Thymus (tissue), 14 donors: ENCODE measurements at places on chromosomes 7 and 10.

- no peaks in the 10 kb centered on the region for H3K4me1 ChIP-seq
- H3K4me3 ChIP-seq = no peak overlapping the region
- H3K36me3 ChIP-seq = no peaks in the 10 kb centered on the region
- H3K27me3 ChIP-seq = no peaks in the 10 kb centered on the region
Measured at GRCh38 chr7:28865601-28866144, 92.5 kb downstream of the TRIL start.

- DNase-seq = no peak
- H3K27me3 ChIP-seq = no peaks in the 10 kb centered on the region
- no peak overlapping the region for H3K27ac ChIP-seq
- no peaks in the 10 kb centered on the region for H3K4me1 ChIP-seq
- no peak overlapping the region for H3K4me3 ChIP-seq
- H3K36me3 ChIP-seq = peaks cover 6% of the 10 kb centered on the region
Measured at GRCh38 chr10:118003126-118003525, 43.6 kb downstream of the RAB11FIP2 start.

DNA sequence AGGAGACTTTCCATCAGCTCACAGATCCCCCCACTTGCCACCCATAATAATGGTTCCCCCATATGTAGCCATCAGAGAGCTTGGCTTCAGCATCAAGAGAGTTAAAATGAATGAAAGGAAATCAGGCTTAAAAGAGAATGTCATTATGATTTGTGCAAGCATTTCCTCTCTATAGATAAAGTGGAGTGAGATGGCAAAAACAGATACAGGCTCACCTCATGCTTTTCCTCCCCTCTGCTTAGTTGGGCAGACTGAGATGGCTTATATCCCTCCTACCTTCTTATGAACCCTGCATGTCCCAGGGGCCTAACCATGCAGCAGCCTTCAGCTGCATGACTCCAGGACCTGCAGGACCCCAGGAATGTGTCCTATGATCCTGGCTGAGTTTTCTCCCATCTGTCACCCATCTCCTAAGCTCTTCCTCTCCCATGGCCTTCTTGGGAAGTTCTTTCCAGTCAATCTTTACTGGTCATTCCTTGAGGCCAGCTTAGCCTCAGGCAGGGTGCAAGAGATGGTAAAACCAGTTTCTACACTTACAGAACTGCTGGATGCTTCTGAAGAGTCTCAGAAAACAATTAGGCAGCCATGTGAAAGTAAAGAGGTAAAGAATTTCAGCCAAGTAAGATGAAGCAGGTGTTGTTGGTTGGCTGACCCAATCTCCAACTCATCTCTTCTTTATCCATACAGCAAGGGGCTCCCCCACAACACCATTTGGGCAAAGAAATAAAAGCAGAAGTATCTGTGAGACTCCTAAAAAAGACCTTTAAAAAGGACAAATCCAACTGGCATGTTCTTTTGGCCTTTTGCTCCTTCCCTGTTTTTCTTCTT, 159.7 kb downstream of the RTKN2 start:
- no peaks in the 10 kb centered on the region for H3K36me3 ChIP-seq
- DNase-seq = no peak
- peaks cover 6% of the 10 kb centered on the region for H3K4me1 ChIP-seq
- H3K27me3 ChIP-seq = no peaks in the 10 kb centered on the region
- H3K4me3 ChIP-seq = no peak overlapping the region

- H3K4me3 ChIP-seq = no peak overlapping the region
- H3K4me1 ChIP-seq = no peaks in the 10 kb centered on the region
- H3K36me3 ChIP-seq = peaks cover 6% of the 10 kb centered on the region
- no peak overlapping the region for H3K27ac ChIP-seq
- DNase-seq = no peak
- H3K27me3 ChIP-seq = no peaks in the 10 kb centered on the region
Measured at GRCh38 chr10:80436446-80437098, 17.5 kb upstream of the TSPAN14 start.

GRCh38 chr7:108836256-108836655, 266.6 kb downstream of the DNAJB9 start:
- H3K36me3 ChIP-seq = no peaks in the 10 kb centered on the region
- no peak overlapping the region for H3K27ac ChIP-seq
- DNase-seq = no peak
- no peaks in the 10 kb centered on the region for H3K27me3 ChIP-seq
- H3K4me1 ChIP-seq = no peaks in the 10 kb centered on the region
- H3K4me3 ChIP-seq = no peak overlapping the region

- peaks cover 3% of the 10 kb centered on the region for H3K4me1 ChIP-seq
- no peak overlapping the region for H3K4me3 ChIP-seq
- no peaks in the 10 kb centered on the region for H3K27me3 ChIP-seq
- no peak for DNase-seq
- no peak overlapping the region for H3K27ac ChIP-seq
Measured at GRCh38 chr7:33100770-33101169, 8.4 kb downstream of the RP9 start.

GRCh38 chr10:49108656-49109055, 6.7 kb downstream of the VSTM4 start:
- no peaks in the 10 kb centered on the region for H3K27me3 ChIP-seq
- H3K36me3 ChIP-seq = no peaks in the 10 kb centered on the region
- H3K4me1 ChIP-seq = no peaks in the 10 kb centered on the region
- no peak overlapping the region for H3K4me3 ChIP-seq
- no peak overlapping the region for H3K27ac ChIP-seq
